ENCODE measurements at places on chromosomes 3 and 15.

- no peak for DNase-seq
Observed at GRCh38 chr3:30516238-30516637, 90.2 kb upstream of the TGFBR2 start.

GRCh38 chr3:70516076-70516475 is 203.6 kb upstream of the MDFIC2 start:
- no peak for DNase-seq

DNA sequence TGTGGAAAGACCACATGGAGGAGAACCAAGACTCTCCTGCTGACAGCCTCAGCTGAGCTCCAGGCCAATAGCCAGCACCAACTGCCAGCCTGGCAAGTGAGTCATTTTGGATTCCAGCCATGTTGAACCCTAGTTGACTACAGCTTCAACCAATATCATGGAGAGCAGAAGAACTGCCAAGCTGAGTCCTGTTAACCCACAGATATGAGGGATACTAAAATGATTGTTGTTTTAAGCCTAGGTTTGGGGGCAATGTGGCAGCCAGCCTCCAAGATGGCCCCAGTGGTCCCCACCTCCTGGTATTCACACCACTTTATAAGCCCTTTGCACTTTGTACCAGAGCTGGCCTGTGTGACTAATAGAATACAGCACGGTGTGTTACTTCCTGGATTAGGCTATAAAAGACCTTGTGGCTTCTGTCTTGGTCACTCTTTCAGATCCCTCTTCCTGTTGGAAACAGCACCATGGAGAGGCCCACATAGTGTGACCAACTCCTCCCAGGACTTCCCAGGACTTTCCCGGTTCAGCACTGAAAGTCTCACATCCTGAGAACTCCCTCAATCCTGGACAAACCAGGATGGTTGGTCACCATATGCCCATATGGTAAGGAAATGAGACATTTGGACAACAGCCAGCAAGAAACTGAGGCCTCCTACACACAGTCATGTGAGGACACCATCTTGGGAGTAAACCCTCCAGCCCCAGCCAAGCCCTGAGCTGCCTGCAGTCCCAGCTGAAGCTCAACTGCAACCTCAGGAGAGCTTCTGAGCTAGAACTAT is 32.4 kb upstream of the CDV3 start:
- no peak for DNase-seq

DNA sequence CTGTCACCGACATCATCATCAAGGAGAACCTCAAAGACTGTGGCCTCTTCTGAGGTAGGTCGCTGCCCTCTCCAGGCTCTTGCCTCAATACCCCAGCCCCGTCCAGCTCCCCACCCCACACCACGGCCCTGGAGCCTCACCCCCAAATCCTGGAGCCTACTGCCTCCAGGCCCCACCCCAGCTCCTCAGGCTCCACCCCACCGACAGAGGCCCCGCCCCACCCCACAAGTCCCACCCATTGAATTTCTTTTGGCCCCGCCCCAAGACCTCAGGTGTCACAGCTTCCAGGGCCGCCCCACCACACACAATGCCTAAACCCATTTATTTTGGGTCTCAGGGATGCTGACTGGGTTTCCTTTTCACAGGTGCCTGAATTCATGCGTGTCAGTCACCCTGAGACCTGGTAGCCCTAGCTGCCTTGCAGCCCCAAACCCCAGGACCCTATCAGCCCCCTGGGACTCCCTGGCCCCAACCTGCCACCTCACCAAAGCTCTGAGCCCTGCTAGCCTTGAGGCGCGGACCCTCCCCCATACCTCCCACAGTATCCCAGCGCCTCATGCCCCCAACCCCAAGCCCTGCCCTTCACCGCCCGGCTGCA is 3.6 kb downstream of the GNAT1 start:
- peak; percentile 11 for DNase-seq

DNA sequence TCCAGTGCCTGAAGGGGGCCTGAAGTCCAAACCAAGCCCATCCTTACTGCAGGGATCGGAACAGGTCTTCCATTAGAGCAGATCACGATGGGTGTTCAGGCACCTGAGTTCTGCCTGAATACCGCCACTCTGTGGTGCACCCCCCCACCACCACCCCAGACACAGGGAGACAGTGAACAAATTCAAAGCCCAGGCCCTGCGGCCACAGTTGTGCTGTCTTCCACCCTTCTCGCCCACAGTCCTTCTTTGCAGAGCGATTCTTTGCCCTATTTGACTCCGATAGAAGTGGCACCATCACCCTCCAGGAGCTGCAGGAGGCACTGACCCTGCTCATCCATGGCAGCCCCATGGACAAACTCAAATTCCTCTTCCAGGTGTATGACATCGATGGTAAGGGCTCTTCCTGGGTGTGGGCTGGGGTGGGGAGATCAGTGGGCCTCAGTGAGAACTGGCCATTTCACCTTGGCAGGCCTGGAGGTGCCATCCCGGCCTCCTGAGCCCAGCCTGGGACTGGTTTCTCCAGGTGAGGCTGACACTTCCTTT is 13.6 kb downstream of the NOX5 start:
- no peak for DNase-seq

- DNase-seq: no peak
Observed at GRCh38 chr3:171132873-171133272, 106.4 kb upstream of the SLC2A2 start.

GRCh38 chr3:41598402-41599126 is 363.3 kb downstream of the ULK4 start:
- DNase-seq: no peak

- no peak for DNase-seq
Observed at GRCh38 chr15:41408234-41408641, 5.9 kb upstream of the NDUFAF1 start.

DNA sequence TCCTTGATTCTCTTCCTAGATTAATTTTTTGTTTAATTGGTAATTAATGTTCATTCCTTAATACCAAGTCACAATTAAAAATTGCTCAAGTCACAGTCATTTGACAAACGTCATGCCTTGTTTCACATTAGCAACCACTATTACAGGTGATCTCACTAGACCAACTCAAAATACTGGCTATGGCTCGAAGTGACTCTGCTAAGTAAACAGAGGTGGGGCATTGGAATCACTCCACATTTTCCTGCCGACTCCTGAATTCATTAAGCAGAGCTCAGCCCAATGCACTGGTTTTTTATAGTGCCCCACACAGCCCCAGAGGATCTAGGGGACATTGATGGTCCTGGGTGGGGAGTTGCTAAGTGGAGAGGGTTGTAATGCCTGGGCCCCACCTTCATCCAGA is 201.2 kb upstream of the NSMCE3 start:
- DNase-seq: no peak

GRCh38 chr3:105523501-105523900 is 156.8 kb downstream of the ALCAM start:
- no peak for DNase-seq

- DNase-seq: no peak
Observed at GRCh38 chr3:171156401-171157010, 130.0 kb upstream of the SLC2A2 start.

DNA sequence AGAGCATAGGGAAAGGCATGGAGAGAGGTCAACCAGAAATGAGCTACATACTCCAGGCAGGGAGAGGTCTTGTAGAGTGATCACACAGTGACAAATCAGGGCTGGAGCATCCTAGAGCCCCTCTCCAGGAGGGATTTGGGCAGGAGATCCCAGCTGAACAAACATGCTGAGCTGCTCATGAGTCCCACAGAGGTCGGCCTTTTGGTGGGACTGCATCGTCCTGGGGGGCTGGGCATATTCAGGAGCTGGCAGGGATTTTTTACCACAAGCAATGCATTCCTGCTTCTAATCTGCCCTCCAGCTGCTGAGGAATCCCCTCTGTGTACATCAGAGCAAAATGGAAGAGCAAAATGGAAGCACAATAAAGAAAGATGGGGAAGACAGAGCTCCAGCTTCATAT is 94.9 kb downstream of the NTRK3 start:
- no peak for DNase-seq

DNA sequence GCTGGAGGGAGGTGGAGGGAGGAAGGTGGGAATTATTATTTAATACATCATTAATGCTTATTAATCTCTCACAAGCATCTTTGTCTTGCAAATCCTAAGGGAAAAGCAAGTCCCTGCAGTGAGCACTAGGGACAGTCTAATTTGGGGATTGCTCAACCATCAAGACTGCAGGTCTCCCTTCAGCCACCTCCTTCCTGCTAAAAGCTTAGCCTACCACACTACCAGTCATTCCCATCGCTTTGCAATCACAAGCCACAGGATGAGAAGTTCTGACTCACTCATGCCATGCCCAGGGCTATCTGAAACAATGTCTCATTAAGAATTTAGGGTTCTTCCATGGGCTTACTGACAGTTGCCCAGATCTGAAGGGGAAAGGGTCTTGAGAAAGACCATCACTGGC is 51.0 kb upstream of the EIF1B start:
- no peak for DNase-seq

GRCh38 chr3:172046268-172046915 is 7.0 kb downstream of the FNDC3B start:
- DNase-seq: no peak

DNA sequence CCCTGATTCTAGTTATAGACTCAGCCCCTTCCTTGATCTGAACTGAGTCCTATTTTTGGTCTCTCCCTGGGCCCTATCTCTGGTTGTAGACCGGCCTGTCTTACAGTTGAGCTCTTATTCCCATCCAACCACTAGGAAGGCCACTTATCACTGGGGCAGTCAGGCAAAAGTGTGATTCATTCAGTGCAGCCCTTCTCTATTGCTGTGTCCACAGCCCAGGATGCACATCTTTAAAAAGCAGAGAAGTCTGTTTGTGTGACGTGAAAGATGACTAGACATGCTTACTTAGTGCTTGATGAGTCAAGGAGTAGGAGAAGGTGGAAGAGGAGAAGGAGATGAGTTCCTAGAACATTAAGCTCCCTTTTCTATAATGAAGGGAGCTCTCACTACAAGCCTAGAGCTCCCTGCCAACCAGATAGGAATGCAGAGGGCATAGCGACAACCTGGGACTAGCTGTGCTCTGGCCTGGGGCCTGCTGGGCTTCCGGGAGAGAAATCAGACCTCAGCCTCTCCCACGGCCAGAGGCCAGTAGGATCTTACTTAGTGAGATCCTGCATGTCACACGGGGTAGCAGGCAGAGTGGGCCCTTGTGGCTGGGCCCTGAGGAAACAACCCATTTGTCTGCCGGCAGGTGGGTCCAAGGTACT is 25.7 kb downstream of the INSYN1 start:
- no peak for DNase-seq

DNA sequence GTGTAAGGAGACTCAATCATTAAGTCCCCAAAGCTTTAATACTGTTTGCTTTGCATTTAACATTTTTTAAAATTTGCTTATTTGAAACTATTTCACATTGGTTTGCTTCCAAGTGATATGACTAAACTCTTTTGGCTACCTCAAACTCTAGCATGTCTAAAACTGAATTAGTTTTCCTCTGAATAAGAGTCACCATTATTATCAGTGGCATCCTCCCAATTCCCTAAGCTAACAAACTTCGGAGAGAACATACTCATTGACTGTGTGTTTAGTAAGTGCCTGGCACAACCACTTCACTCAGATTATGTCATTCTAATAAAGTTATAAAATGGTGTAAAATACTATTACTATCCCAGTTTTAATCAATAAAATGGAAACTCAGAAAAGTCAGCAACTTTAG is 21.9 kb downstream of the ATOSA start:
- DNase-seq: no peak

DNA sequence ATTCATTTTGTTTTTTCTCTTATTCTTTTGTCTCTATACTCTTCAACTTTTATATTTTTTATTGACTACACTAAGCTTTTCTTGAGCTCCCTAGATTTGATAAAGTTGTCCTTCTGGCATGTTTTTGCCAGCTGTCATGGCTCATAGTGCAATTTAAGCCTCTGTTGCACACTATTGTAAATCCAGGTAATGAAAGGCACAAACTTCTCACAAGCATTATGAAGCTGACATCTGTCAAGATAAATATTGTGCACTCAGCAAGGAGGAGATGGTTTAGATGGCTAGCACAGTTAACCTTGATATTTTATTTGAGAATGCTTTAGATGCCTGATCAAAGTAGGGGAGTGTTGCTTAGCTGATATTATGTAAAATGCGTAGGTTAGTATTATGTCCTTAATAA is 1280.9 kb downstream of the NSUN3 start:
- no peak for DNase-seq

GRCh38 chr3:47573190-47574172 is 5.2 kb downstream of the CSPG5 start:
- no peak for DNase-seq

GRCh38 chr15:98410328-98410727 is 238.0 kb upstream of the IGF1R start:
- no peak for DNase-seq

- no peak for DNase-seq
Observed at GRCh38 chr3:4395448-4395847, 71.6 kb downstream of the SUMF1 start.

DNA sequence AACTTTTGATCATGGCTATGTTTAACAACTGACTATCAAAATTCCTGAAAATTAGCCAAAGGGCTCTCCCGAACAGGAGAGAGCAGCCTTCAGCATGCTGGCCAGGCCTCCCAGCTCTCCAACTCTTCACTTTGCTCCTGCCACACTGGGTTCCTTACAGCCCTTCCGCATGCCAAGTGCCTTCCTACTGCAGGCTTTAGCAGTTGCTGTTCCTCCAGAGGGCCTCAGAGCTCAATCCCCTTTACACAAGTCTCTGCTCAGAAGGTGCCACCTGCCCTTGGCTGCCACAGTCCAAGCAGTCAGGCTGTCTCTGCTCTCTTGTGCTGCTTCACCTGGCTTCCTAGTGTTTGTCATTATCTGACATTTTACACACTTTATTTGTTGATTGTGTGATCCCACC is 553.1 kb upstream of the PPP2R3A start:
- no peak for DNase-seq

- DNase-seq: no peak
Observed at GRCh38 chr3:109387201-109387600, 49.9 kb upstream of the DPPA4 start.

DNA sequence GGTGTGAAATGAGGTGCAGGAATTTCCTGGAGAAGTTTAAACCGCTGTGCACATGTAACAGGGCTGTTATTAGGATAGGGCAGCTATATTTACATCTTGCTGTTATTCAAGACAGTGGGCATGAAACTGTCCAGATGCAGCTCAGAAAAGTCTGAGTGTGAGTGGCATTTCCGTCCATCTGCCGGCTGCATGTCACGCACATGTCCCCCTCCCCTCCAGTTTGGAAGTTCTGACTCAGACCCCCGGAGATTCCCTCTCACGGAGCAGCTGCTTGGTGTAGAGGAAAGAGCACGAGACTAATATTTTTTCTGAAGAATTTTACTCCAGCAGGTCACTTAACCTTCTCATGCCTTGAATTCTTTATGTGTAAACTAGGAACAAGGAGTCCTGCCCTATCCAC is 69.8 kb downstream of the FEM1B start:
- DNase-seq: no peak

GRCh38 chr3:196650740-196651311 is 11.3 kb downstream of the NRROS start:
- DNase-seq: no peak

- no peak for DNase-seq
Observed at GRCh38 chr3:159751146-159751545, 237.5 kb upstream of the IL12A start.

- no peak for DNase-seq
Observed at GRCh38 chr15:48333540-48333939, 2.3 kb downstream of the DUT start.

- DNase-seq: no peak
Observed at GRCh38 chr3:193948459-193948858, 187.5 kb upstream of the HES1 start.

- DNase-seq: no peak
Observed at GRCh38 chr3:13883681-13884080, 3.8 kb upstream of the WNT7A start.
